Inflammatory macrophage treated with lipopolysaccharide for 4 hours (primary cell): ENCODE measurements at places on chromosomes 3 and 15.
A peak's percentile ranks its signal among the peaks of the same experiment; 100 is the strongest.

DNA sequence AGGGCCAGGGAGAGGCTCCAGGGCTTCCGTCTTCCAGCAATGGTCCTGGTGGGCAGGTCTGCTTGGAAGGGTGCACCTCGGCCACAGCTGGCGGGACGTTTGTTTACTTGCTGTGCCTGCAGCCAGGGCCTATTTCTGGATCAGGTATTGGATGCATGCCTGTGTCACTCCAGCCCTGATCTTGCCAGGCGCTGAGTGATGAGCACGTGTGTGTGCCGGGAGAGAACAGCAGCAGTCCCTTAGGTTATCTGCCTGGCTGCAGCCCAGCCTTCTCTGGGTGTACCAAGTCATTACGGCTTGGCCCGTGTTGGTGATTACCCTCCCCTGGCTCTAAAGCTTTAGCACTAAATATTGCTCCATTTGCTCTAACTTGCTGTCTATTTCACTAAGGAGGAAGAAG, 14.9 kb downstream of the CCDC32 start:
- DNase-seq, result no peak

GRCh38 chr3:119913021-119913420, 131.1 kb downstream of the NR1I2 start:
- DNase-seq, result no peak

DNA sequence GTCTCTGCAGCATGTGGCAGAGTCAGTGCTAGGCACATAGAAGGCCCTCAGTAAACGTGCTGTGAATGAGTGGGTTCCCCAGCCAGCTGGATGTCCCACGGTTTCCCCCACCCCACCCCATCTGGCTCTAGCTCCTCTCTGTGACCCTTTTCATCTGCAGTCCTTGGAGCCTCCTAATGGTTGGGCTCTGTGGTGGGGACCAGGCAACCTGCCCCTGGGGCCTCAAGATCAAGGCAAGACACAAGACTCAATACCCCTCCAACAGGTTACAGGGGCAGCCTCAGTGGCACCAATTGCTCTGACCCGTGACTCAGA, 17.1 kb upstream of the CYP11A1 start:
- DNase-seq, result no peak

DNA sequence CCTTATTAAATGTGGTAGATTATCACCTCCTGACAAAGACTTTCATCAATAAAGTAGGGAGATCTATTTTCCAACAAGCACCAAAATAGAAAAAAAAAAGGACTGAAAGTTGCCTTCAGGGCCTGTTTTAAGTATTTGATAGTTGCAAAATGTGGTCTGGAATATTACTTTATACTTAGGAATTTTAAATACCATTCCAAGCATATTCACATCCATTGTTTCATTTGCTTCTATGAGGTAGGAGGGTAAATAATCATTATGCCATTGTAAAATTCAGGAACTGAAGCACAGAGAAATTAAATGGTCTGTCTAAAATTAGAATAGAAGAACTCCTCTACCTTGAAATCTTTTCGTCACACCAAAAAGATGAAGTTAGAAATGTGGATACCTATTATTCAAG, 110.0 kb downstream of the TMCC1 start:
- DNase-seq, result no peak

- DNase-seq, result peak; percentile 24
Measured at GRCh38 chr3:15683253-15683652, 81.7 kb downstream of the BTD start.

- no peak for DNase-seq
Measured at GRCh38 chr3:188052169-188053035, 101.6 kb upstream of the LPP start.

DNA sequence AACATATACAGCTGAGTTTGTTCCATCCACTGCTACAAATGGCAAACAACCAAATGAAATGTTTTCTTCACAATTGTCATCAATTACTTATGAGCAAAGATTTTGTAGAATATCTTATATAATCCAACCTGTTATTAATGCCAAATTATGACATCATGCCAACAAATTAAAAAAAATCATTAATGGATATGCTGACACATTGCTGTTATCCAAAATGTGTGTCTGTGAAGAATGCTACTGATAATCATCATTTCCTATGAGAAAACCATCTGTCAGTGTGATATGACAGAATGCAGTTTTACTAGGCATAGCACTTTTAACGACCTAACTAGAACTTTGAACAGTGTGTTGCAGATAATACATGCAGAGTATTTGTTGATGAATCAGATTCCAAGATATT, 556.5 kb upstream of the KCNMB2 start:
- DNase-seq, result no peak
